Chondrocyte (in vitro differentiated cells): ENCODE measurements at places on chromosomes 16 and 17. TPM values are rescaled to one million over a fixed set of nuclear protein-coding genes. Genes with fewer than 3 reads are reported as not detected.

DNA sequence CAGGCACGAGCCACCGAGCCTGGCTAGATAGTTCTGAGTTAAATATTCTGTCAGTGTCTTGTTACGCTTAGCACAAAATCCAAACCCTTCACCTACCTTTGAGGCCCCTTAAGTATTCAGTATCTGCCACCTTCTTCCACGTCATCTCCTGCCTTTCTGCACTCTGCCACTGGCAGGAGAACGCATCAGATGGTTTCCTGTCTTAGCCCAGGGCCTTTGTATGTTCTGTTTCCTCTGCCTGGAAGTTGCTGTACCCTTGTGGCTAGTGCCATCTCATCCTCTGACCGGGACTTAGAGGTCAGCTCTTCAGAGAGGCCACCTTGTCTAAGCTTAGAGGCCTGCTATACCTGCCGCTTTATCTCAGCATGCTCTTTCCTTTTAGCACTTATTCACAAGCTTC is 67.5 kb upstream of the LGALS9 start:
- no peak for DNase-seq

GRCh38 chr16:47504599-47504998 is 43.5 kb downstream of the PHKB start:
- DNase-seq = no peak

AOC2 gene
- total RNA-seq = 1.4 to 2.2 TPM (median 1.4 TPM) in 3 replicates

DNA sequence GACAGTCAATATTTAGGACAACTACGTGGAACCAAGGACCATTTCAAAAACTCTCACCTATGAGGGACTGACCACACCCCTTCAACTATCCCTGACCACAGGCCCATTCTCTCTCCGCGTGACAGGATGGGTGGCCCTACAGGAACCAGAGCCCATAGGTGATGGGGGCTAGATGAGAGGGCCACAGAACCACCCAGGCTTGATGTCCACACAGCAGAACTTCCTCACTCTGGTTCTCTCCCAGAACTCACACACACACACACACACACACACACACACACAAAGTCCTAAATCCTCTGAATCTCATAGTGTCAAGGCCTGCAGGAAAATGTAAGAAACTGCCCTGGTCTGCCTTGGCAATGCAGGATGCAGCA is 1.5 kb downstream of the ZNF319 start:
- DNase-seq = peak; percentile 27

DNA sequence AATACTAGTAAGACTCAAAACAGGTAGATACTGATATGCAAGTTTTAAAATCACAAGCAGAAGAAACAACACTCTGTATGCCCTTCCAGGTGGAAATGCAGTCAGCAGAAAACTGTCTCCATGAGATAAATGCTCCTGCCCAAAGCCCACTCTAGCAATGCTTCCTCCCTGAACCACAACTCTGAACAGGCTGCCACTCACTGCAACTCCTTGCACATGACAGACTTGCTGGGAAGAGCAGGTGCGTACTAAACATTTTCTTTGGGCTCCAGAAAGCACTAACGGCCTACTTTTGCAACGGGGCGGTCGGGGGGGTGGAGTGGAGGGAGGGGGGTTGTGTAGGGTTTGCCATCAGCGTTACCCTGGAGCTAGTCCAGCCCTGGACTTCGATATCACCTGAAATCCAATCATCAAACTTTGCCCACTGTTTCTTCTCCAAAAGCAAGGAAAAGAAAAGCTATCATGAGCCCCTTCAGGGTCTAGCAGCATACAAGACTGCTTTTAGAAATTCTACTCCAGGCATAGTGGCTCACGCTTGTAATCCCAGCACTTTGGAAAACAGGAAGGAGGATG is 46.1 kb downstream of the ANKRD11 start:
- DNase-seq = no peak

DNA sequence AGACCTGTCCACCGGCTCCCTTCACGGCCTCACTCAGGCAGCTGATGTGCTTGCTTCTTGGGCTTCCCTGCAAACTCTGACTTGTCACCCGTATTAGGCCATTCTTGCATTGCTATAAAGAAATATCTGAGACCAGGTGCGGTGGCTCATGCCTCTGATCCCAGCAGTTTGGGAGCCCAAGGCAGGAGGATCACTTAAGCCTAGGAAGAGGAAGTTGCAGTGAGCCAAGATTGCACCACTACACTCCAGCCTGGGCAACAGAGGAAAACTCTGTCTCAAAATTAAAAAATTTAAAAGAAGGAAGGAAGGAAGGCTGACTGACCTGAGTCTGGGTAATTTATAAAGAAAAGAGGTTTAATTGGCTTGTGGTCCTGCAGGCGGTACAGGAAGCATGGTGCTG is 17.0 kb downstream of the SOST start:
- no peak for DNase-seq

GRCh38 chr17:44312396-44313104 is 4.1 kb downstream of the RUNDC3A start:
- no peak for DNase-seq

DNA sequence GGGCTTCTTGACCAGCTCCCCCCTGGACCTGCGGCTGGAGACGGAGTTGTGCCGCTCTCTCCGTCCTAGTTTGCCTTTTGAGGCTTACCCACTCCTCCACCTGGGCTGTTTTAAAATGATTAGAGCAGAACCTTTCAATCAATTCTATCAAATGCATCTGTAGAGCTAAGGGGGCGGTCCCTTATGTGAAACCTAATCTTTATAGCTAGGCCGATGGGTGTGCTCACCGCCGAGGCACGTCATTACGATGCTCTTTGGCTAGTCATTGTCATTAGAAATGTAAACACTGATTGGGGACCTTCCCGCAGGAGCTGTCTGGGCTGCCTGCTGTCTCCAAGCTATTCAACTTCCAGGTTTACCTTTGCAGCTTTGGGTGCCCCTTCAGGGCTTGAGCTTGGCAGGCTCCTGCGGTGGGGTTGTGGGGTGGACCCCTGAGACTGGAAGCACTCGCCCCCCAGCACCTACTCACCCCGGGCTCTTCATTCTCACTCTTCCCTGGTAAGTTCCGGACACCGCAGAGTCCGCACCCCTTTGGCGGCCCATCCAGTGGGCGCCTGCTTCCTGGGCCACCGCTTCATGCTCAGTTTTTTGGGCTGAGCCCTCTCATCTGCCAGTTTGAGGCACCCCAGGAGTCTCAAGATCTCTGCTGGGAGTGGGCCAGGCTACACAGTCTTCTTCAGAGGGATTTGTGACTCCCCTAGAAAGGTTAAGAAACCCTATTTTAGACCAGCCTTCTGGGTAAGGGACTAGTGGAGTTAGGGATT is 20.9 kb upstream of the IL17C start:
- DNase-seq = no peak

DNA sequence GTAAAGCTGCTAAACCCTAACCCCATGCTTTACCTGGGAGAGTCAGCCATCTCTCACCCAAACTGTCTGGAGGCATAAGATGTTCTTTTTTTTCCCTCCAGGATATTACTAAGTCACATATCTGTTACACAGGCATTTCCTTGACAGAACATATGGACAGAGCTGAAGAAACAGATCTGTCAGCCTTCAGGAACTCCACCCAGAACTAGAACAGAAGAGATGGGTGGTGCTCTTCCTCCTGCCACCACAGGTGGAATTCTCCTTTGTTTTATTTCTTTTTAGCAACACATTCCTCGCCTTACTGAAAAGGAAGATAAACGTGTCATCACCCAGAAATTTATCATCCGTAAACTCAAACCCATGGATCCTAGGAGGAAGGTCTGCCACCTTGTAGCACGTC is 8.8 kb downstream of the MYCBPAP start:
- no peak for DNase-seq

GRCh38 chr17:4499431-4500190 is 930 bp downstream of the SPNS2 start:
- DNase-seq = no peak

GRCh38 chr17:60335289-60335688 is 56.6 kb downstream of the USP32 start:
- no peak for DNase-seq

CBX1 gene
- total RNA-seq = 73.6 to 78.2 TPM (median 74.9 TPM) in 3 replicates

DNA sequence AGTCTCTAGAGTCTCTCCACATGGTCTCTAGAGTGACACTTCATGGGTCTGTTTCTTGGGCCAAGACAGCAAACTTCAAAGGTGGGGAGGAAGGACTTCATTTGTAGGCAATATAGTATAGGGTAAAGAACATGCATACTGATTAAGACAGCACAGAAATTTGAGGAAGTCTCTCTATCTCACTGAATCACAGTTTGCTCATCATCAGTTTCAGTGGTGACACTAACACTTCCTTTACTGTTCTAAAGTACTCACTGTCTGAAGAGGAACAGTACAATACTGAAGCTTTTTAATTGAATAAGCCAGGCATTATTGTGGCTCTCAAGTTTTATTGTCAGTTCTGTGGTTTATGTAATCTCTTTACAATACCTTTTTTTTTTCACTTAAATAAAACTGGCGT is 656.4 kb upstream of the CDH8 start:
- DNase-seq = no peak

DNA sequence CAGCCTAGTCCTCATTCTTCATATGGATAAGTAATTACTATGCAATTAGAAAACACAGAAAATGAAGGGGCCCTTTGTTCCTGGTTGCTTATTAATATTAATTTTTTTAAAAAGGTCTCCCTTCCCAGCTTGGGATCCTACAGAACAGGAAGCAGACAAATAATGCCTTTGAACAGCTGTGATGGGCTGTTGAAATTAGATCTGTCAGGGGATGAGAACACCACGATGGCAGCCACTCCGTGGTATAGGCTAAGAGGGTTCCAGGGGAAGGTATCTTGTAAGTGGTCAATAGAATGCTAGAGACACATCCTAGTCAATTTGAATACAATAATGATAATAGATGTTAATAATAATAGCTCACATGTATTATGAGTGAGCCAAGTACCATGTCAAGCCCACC is 83.1 kb downstream of the CCDC182 start:
- DNase-seq = no peak

DNA sequence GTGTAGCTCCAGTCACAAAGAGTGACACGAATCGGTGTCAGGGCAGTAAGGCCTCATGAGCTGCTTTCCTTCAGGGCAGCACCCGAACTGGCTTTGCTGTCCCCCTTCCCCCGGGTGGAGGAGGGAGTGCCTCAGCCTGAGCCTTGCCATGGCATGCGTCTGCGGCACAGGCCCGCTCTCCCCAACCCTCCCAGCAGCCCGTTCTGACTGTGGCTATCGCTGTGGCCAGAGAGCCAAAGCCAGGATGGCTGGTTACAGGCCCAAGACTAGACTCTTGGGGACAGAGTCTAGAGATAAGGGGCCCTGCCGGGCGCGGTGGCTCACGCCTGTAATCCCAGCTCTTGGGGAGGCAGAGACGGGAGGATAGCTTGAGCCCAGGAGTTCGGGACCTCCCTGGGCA is 25.9 kb downstream of the CLUH start:
- DNase-seq = peak; percentile 79

SGCA gene
- 0.85 to 5.5 TPM (median 1.3 TPM) in 3 replicates for total RNA-seq

GRCh38 chr16:72312828-72313227 is 140.9 kb upstream of the PMFBP1 start:
- DNase-seq = no peak

SBK1 gene
- total RNA-seq = 1.5 to 2.8 TPM (median 1.7 TPM) in 3 replicates

GRCh38 chr16:22402191-22402590 is 27.8 kb upstream of the CDR2 start:
- no peak for DNase-seq

GRCh38 chr16:1053121-1053521 is 19.4 kb upstream of the SSTR5 start:
- DNase-seq = no peak

DNA sequence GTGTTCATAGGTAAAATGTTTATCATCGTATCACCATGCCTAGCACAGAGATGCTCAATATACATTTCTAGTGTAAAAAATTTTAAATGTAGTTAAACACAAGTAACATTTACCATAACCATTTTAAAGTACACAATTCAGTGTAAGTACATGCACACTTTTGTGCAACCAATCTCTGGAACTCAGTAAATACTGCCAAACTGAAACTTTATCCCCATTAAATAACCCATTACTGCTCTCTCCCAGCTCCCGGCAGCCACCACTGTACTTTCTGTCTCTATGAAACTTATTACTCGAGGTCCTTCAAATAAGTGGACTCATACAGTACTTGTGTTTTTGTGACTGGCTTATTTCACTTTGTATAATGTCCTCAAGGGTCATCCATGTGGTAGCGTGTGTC is 29.0 kb downstream of the RMI2 start:
- no peak for DNase-seq

DPEP2 gene
- total RNA-seq = not detected in 3 replicates

DNA sequence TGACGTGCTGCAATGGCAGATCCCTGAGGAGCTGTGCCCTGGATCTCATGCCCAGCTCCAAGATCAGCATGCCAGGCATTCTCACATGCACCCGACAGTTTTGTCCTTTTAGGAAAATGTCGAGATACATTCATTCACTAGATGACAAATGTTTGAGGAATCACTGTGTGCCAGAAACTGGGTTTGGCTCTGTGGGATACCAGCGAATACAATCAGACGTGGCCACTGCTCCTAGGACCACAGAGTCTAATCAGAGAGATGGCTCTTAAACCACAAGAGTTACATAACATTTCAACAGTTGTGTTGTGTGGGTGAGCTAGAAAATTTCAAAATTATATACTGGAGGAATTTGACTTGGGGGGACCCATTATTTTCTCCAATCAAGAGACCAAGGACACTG is 579.7 kb downstream of the CDH13 start:
- DNase-seq = no peak

DNA sequence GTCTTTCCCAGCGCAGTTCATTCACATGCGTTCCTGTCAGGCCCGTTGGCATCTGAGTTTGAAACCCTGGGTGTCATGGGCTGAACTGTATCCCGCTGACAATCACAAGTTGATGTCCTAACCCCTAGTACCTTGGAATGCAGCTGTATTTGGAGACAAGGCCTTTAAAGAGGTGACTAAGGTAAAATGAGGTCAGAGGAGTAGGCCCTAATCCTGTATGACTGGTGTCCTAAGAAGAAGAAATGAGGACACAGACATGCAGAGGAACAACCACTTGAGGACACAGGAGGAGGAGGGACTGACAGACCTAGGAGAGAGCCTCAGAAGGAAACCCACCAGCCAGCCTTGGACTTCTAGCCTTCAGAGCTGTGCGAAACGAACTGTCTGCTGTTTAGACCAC is 33.1 kb downstream of the TRPV2 start:
- no peak for DNase-seq

DNA sequence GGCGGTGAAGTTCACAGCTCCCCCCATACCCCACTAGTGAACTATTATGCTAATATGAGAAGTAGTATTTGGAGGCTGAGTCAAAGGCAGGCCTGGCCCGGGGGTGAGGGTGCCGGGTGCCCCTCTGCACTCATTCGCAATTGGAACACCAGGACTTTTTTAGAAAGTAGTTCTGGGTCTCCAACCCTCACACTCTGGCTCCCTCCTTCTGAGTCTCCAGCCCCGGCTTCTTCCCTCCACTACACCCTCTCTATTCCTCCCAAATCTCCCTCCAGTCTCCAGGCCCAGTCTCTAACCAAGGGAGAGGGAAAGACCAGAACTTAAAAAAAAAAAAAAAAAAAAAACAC is 11.3 kb upstream of the HOXB2 start:
- DNase-seq = no peak

SOST gene
- not detected in 3 replicates for total RNA-seq
